ENCODE measurements at places on chromosomes 7 and 10.

- DNase-seq: no peak
These were observed 77.8 kb downstream of the JAZF1 start for GRCh38 chr7:28102797-28103196.

GRCh38 chr10:51083356-51083853, 9.1 kb downstream of the PRKG1 start:
- no peak for DNase-seq

DNA sequence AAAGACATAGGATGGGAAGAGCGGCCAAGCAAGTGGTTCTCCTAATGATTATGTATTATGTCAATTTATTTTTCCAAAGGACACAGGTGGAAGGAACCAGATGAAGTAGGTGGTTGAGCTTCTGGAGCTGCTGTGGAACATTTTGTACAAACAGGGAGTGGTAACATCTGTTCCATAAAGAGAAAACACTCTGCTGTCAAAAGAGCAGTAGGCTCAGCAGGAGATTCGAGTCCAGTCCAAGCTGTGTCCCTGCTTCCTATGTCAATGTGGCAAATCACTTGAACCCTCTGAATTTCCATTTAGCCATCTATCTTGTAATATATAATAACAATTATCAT, 448.0 kb upstream of the ANKRD30A start:
- DNase-seq: no peak

GRCh38 chr10:15230257-15230656, 61.8 kb upstream of the NMT2 start:
- DNase-seq: no peak

- DNase-seq: no peak
These were observed 114.1 kb upstream of the MACROH2A2 start for GRCh38 chr10:69938541-69938991.
